Kasumi-1 (cell line): ENCODE measurements at places on chromosomes 6 and 20.
A peak's percentile ranks its signal among the peaks of the same experiment; 100 is the strongest.

- DNase-seq = no peak
Observed at GRCh38 chr6:166988674-166989201, 10.5 kb upstream of the CEP43 start.

- peak; percentile 92 for DNase-seq
Observed at GRCh38 chr6:116253505-116254296, at the start of gene TSPYL4. TSS of gene TSPYL4 (minus strand) at chr6:116254075. CDS start at chr6:116254008, 67 bp downstream.

GRCh38 chr6:16322666-16323312 is 84.4 kb downstream of the GMPR start:
- DNase-seq = no peak

- no peak for DNase-seq
Observed at GRCh38 chr6:149422581-149422980, 22.5 kb downstream of the SUMO4 start.

DNA sequence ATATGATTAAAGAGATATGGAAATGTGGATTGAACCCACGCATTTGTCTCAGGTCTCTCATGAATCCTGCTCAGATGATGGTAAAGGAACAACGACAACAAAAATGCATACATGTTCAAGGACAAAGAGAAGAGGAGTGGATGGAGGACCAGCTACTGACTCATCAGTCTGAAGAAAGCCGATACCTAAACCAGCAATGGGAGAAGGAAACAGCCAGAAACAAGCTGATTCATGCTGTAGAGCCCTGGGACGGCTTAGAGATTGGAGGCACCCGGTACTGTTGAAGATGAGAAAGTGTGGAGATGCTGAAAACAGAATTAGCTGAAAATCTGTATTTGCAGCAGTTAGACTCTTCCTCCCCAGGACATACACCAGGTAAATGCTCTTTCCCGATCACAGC is 14.4 kb upstream of the RIPPLY2 start:
- no peak for DNase-seq

DNA sequence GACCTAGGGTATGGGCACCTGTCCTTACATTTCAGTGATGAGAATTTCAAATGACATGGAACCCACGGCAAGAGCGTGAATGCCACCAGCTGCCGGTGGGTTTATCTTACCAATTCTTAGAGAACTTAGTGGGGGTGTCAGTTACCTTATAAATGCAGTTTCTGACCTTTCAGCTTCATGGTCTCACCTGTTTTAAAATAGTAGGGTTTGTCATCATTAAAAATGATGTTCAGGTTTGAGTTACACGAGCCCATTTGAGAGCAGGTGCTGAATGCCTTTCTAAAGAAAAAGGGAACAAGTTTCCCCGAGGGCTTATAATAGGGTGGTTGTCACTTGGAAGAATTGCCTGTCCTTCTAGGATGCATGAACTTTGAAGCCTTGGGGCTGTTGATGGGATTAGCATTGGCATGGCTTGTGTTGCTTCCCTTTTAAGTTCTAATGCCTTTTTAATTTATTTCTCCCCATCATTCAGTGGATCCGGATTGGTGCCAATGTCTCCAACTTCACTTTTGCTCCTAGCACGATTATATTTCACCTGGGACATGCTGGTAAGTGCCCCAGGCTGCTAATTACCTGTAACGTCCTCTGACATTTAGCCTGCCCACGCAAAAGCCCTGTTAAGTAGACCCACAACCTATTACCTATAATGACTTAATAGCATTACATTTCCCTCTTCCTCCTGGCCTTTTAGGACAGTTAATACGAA is 27.9 kb downstream of the GHRH start:
- no peak for DNase-seq
